ENCODE measurements at places on chromosomes 16 and 17. TPM values are rescaled to one million over a fixed set of nuclear protein-coding genes. Genes with fewer than 3 reads are reported as not detected.
A peak's percentile ranks its signal among the peaks of the same experiment; 100 is the strongest.

- no peak for DNase-seq
These were observed 12.9 kb upstream of the CMIP start for GRCh38 chr16:81431554-81432353.

GRCh38 chr17:79510071-79510470 is 100.8 kb downstream of the RBFOX3 start:
- no peak for DNase-seq

GRCh38 chr16:9134739-9135138 is 43.3 kb downstream of the HAPSTR1 start:
- no peak for DNase-seq

- no peak for DNase-seq
These were observed 167.1 kb downstream of the HAPSTR1 start for GRCh38 chr16:9258423-9259051.

DNA sequence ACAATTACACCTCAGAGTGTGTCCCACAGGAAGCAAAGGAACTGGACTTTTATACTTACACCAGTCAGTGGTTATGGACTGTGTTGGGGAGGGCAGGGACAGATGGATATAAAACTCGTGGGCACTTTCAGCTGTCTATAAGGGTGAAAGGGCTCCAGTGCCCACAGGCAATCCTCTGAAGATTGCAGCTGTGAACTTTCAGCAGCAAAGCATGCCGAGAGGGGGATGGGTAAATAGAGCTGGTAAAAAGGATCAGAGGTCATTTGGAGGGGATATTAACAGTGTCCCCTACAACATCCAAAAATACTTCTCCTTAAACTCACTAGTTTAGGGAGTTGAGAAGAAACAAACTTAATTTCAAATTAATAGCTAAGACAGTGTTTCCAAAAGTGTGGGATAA is 13.3 kb upstream of the RFWD3 start:
- no peak for DNase-seq

DNA sequence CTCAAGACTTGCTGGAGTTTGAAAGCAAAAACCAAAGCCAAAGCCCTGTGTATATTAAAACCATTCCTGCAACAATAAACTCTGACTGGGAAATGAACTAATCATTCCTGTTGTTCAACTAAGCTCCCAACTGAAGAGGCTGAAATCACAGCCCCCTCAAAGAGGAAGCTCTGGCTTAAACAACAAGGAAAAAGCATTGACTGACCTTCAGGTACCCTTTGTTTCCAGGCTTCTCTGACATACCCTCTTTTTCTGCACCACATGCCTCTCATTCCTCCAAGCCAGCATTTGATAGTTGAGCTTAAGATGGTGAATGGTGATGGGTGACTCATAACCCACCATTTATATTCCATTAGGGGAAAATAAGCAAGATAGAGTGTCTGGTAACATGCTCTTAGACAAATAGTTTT is 470.9 kb upstream of the SOX9 start:
- DNase-seq: no peak

- no peak for DNase-seq
These were observed 11.7 kb downstream of the ABCC1 start for GRCh38 chr16:15961060-15961511.

- no peak for DNase-seq
These were observed 98.9 kb downstream of the GRIN2A start for GRCh38 chr16:10083301-10083700.

DNA sequence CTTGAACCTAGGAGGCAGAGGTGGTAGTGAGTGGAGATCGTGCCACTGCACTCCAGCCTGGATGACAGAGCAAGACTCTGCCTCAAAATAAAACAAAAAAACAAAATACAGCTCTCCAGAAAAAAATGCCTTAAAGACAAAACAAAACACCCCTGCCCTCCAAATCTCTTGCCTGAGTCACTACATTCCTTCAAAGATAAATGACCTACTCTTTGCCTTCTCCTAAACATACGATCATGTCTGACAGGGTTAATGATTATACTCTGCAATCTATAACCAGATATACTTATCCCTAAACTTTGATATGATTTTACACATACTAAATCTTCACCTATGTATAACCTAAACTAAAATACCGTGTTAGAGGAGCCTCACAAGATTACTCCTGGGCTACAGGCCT is 1.4 kb upstream of the SETD6 start:
- DNase-seq: no peak

GRCh38 chr17:49482144-49482817 is 12.8 kb upstream of the NGFR start:
- no peak for DNase-seq

GRCh38 chr16:2019518-2019920 is at the start of gene NPW:
Gene NPW, plus strand, starts transcription at chr16:2019785.
- no peak for DNase-seq

- no peak for DNase-seq
These were observed 63.3 kb upstream of the HSBP1 start for GRCh38 chr16:83744441-83744981.

DNA sequence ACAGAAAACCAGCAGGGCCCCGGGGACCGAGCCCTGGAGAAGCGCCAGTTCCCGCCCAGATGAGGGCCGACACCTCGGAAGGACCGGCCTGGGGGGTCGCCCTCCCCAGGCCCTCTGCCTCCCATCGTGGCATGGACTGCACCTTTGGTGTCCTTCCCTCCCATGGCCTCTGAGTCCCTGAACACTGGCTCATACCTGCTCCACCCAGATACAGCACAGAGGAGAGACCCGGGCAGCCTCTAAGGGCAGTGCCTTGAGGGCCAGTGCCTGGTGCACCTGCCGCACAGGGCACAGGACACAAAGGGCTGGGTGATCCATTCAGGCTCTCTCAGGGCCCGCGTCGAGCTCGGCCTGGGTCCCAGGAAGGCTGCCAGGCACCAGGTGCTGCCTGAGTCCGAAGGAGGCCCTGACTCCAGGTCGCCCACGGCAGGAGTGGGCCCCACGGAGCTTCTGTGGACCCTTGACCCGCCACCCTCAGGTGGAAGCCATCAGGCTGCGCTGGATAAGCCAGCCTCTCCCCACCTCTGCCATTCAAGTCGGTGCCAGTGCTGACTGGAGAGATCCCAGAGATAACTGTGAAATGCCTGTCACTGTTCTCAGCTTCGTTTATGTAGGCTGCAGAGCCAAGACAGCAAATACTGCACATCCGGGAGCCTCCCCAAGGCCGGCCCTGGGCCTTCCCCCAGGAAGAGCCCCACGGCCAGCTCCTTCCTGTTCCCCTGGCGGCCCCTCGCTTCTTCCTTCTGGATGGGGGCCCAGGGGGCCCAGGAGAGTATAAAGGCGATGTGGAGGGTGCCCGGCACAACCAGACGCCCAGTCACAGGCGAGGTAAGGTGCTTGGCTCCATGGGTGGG is at the start of gene ZG16B:
Gene ZG16B (plus strand): TSS at position 803 of the 854 bp plus-strand sequence. CDS start 139 bp downstream, outside the sequence.
- DNase-seq: no peak

- no peak for DNase-seq
These were observed 3.4 kb upstream of the WIPI1 start for GRCh38 chr17:68460715-68461114.

DNA sequence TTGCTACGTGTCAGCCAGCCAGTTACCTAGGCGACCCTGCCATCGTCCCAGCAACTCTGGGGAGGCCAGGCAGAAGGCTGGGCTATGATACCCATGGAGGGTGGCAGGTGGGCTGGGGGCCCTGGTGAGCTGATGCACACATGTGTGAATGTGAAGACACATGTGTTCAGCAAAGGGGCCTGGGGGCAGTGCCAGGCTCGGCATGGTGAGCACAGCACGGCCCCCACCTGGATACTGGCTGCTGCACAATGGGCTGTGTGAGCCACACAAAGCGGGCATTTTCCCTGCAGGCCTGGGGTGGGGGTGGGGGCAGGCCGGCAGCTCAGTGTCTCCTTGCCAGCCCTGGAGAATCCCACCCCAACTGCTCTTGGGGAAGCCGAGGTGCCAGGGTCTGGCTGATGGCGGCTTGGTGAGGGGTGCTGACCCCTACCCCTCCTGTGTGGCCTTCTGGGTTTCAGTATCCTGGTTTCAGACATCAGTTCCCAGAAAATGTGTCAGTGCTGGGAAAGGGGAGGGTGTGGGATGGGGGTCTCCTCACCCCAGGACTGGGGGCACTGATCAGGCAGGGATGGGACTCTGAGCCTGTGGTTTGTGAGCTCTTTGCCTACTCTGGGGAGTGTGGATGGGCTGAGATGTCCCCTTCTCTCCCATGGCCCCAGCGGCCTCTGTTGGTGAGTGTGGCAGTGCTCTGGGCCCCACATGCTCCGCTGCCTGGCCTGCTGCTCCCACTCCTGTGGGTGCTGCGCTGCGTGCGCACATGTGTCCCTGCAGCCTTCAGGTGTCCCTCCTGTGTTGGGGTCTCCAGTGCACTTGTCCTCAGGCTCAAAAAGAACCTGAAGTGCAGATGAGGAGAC is 5.1 kb downstream of the LLGL1 start:
- no peak for DNase-seq

- DNase-seq: peak; percentile 45
These were observed 20.6 kb upstream of the SPNS3 start for GRCh38 chr17:4412933-4413831.

DNA sequence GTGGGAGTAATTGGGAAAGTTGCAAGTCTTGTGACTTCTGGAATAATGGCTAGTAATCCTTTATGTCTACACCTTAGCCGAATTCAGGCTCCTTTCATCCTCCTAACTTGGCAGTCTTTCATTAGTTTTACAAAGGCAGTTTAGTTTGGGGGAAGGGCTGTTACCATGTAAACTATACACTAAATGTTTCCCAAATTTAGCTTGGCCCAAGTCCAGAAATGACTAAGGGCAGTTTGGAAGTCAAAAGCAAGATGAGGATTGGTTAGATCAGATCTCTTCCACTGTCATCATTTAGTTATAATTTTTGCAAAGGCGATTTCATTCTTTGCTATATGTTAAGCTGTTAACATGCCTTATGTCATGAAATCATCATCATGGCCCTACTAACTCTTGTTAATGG is 115.4 kb upstream of the CACNG3 start:
- no peak for DNase-seq

GRCh38 chr17:66994930-66995535 is 30.5 kb downstream of the CACNG4 start:
- no peak for DNase-seq

GRCh38 chr16:30983289-30983889 is 1.6 kb upstream of the HSD3B7 start:
- DNase-seq: no peak

- no peak for DNase-seq
These were observed 8.8 kb downstream of the CTRB1 start for GRCh38 chr16:75227361-75228142.

DNA sequence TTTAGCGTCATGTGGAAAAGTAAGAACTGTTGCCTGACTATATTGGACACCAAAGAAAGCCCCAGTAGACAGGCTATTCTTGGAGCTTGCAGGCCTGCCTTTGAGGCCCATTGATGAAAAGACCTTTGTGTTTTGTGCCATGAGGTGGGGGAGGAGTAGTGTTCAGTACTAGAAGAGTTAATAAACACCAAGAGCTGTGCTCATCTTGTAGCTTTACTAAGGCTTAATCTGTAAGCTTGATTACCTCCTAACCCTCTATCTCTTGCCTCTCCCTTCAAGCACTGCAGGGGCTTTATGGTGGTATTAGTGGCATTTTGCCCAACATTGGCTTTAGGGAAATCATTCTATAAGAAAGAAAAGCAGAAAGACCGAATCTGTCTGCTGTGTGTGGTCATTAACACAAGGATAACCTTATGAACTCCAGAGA is 220.2 kb upstream of the TBX2 start:
- DNase-seq: no peak

GRCh38 chr17:13135506-13135905 is 117.7 kb upstream of the ELAC2 start:
- DNase-seq: no peak

DNA sequence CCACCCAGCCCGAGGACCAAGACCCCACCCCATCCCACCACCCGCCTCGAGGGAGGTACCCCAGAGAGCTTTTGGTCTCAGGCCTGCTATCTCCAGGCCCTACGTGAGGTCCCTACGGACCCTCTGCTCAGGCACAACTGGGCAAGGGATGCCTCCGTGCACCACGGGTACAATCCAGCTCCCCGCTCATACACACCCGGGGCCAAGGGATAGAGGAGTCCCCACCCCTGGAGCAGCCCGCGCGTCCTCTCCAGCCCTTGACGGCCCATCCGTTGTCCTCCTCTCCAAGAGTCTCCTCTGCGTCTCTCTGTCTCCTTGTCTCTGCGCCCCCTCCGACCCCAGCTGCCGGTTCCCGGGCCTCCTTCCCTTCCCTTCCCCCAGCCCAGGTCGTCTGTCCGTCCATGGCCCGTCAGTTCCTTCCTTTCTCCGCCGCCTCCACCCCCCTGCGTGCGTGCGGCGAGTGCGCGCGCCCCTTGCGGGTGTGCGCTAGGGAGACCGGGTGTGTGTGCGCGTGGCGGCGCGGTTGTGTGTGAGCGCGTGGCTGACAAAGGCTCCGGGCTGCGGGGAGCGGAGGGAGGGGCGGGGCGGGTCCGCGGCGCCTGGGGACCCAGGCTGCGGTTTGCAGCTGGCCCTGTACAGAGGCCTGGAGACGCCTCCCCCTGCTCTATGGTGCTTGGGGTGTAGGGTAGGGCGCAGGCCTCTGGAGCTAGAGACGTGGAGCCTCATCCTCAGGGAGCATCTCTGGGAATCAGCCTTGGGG is 930 bp downstream of the SPNS2 start:
- DNase-seq: no peak

GRCh38 chr17:82242977-82243647 is 14.3 kb downstream of the SLC16A3 start:
- no peak for DNase-seq

DNA sequence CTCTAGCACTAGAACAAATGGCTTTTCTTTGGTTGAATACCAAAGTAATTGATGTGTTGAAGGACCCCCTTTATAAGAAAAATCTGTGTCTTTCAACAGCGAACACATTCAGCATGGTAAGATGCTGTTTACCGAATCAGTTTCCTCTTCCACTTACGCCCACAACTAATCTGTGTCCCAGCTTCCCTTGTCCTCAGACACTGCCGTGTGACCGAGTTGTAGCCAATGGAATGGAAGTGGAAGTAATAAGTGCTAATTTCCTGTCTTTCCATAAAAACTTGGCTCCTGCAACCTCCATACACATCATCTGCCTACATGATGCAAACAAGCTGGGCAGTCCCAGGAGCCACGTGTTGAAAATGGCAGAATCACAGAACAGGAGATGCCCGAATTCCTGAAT is 10.4 kb downstream of the CDIPT start:
- DNase-seq: no peak

GRCh38 chr17:81109957-81110356 is 55.4 kb upstream of the PVALEF start:
- DNase-seq: no peak

GRCh38 chr17:32495359-32496231 is 8.8 kb downstream of the CDK5R1 start:
- DNase-seq: no peak

- DNase-seq: no peak
These were observed 22.5 kb downstream of the MYH10 start for GRCh38 chr17:8608001-8608400.

The NPIPA1 gene
- 14.5 TPM for total RNA-seq

The DHRS7C gene
- not detected for total RNA-seq

The LGALS9B gene
- total RNA-seq: 2.9 TPM

The ZNF423 gene
- total RNA-seq: 5.9 TPM

The TAC4 gene
- total RNA-seq: not detected

The ZNF385C gene
- total RNA-seq: not detected

The SMPD3 gene
- total RNA-seq: 0.35 TPM

The OSGIN1 gene
- 13.6 TPM for total RNA-seq

The CD7 gene
- total RNA-seq: 4.4 TPM

The NPTX1 gene
- total RNA-seq: under 0.01 TPM

The SHCBP1 gene
- 1.9 TPM for total RNA-seq

The PLCD3 gene
- 21.6 TPM for total RNA-seq

Data from esophagus squamous epithelium (tissue), 5 donors.